T-cell (primary cell): ENCODE measurements at places on chromosomes 3 and 15. TPM values are rescaled to one million over a fixed set of nuclear protein-coding genes. Genes with fewer than 3 reads are reported as not detected.

Gene MUC20
- total RNA-seq: 16.2 TPM

Gene P2RY13
- total RNA-seq: not detected

Gene NPAP1
- total RNA-seq: not detected

Gene CCDC32
- 19.9 TPM for total RNA-seq

Gene AADAC
- 0.25 TPM for total RNA-seq

DNA sequence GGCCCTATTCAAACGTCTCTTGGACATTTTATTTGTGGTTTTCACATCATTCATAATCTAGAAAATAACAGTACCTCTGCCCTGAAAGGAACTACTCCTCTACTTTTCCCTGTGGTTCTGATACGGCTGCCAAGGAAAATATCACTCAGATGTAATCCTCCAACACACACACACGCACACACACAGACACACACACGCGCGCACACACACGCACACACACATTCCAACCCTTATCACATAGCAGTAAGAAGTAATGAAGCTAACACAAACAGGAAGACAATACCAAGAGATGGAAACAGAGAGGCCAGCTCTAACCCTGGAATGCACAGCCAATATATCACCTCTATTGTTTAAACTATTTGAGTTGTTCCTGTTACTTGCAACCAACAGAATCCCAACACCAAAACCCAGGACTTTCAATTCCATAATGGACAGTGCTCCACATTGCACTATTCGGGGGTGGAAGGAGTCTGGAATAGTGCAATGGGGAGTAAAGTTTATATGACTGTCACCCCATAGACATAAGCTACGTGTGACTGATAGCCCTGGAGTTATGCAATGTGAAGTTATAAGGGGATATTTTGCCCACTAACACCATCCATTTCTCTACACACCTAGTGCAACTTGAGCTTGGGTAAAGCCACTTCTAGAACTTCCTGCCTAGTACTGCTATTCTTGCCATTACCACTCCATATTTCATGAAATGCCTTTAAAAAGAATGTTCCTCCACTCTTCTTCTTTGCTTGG lies 71.3 kb upstream of the FNDC3B start:
- H3K27ac ChIP-seq: no peak overlapping the region
- no peaks in the 10 kb centered on the region for H3K27me3 ChIP-seq
- DNase-seq: no peak
- no peaks in the 10 kb centered on the region for H3K36me3 ChIP-seq
- H3K4me3 ChIP-seq: no peak overlapping the region

DNA sequence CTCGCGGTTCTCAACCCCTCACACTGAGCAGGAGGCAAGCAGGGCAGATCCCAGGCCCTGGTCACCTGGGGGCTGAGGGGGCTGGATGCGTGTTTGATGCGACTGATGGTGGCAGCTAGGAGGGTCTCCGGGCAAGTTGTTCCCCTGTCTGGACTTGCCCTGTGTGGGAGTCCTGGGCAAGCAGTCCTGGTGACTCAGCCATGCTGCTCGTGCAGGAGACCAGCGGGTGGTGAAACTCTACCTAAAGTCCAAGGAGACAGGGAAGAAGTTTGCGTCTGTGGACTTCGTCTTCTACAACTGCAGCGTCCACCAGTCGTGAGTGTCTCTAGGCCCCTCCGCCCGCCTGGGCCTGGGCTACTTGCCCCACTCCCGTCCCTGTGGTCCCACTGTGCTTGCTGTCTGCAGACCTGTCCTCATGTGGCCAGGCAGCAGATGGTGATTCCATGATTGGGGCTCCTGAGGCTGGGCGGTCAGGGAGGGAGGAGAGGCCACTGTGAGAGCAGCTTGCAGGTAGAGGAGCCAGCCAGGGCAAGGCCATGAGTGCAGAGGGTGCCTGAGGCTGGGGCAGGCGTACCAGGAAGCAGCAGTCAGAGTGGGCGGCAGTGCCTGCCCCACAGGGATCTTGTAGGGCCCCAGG lies 23.1 kb downstream of the PLXNA1 start:
- no peak for DNase-seq
- H3K4me1 ChIP-seq: no peaks in the 10 kb centered on the region

DNA sequence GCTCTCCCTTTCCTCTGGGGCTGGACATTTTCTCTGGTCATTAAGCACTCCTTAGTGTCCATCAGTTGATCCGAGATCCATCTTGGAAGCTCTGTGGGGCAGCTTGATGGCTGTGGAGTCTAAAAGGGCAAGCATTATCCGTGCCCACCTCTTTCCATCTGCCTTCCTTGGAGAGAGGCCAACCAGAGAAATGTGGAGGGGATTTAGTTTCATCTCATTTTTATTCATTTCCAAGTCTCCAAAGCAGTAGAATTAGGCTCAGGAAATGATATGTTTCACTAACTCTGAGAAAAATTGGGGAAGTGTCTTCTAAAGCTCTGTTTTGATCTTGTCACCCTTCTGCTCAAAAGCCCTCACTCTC lies 95.9 kb upstream of the KLHL25 start:
- no peaks in the 10 kb centered on the region for H3K27me3 ChIP-seq
- no peak overlapping the region for H3K4me3 ChIP-seq
- H3K27ac ChIP-seq: no peak overlapping the region
- no peaks in the 10 kb centered on the region for H3K36me3 ChIP-seq
- no peaks in the 10 kb centered on the region for H3K4me1 ChIP-seq

- no peaks in the 10 kb centered on the region for H3K27me3 ChIP-seq
- peak overlapping the region; percentile 47 for H3K4me3 ChIP-seq
- no peaks in the 10 kb centered on the region for H3K36me3 ChIP-seq
- peak overlapping the region; percentile 39 for H3K27ac ChIP-seq
- peak; percentile 68 for DNase-seq
These were observed 3.0 kb downstream of the SLC51A start for GRCh38 chr3:196219194-196219969.

DNA sequence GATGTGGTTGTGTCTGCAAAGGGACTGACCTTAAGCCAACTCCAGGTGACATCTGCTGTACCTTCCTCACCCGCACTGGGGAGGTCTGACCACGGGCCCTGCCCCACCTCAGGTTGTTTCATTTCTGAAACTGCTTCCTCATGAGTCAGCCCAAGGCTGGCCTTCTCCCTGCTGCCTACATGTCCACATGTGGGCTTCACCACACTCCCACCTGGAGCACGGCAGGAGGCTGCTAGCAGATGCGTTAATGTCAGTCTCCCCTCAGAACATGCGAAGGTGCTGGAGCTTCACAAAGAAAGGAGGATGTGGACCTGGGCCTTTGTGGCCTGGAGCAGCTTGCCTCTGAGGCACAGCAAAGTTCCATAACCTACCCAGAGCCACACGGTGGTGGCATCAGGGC lies 69.4 kb upstream of the PLXNA1 start:
- H3K4me3 ChIP-seq: no peak overlapping the region
- peaks cover 4% of the 10 kb centered on the region for H3K4me1 ChIP-seq
- H3K36me3 ChIP-seq: no peaks in the 10 kb centered on the region
- DNase-seq: no peak
- H3K27ac ChIP-seq: no peak overlapping the region

DNA sequence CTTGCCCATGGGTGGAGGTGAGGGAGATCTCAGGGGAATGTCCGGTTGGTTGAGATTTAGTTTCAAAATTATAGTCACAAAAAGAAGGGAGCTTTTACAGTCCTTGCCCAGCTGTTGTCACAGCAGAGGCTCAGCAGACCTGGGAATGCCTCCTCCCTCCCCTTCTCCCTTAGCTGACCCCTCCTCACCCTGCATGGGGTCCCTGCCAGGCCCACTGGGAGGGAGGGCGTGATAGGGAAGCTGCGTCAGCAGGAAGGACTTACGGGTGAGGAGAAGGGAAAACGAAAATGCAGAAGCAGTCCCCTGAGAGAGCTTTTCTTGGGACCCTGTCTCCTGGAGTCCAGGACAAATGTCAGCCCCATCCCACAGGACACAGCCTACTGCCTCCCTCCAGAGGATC lies 18.9 kb downstream of the SCN5A start:
- no peak for DNase-seq
- H3K27me3 ChIP-seq: peaks cover 27% of the 10 kb centered on the region
- no peak overlapping the region for H3K4me3 ChIP-seq
- no peaks in the 10 kb centered on the region for H3K36me3 ChIP-seq

DNA sequence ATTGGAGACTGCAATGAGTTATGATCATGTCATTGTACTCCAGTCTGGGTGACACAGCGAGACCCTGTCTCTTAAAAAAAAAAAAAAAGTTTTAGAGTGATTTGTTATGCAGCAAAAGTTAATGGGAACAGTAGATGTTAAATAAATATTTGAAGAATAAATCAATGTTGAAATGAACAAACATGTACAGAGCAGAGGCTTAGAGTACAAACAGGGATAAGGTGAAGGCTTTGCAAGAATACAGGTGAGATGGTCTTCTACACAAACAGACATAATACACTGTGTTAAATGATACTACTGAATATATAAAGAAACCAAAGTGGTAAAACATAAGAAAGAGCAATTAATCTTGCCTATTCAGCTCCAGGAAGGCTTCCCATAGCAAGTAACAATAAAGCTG lies 265.4 kb downstream of the CNTN3 start:
- no peak for DNase-seq
- H3K27me3 ChIP-seq: no peaks in the 10 kb centered on the region
- H3K4me3 ChIP-seq: no peak overlapping the region
- no peaks in the 10 kb centered on the region for H3K4me1 ChIP-seq
- no peak overlapping the region for H3K27ac ChIP-seq
- no peaks in the 10 kb centered on the region for H3K36me3 ChIP-seq

- peaks cover 45% of the 10 kb centered on the region for H3K4me1 ChIP-seq
- H3K4me3 ChIP-seq: no peak overlapping the region
- H3K36me3 ChIP-seq: no peaks in the 10 kb centered on the region
- peaks cover 74% of the 10 kb centered on the region for H3K27me3 ChIP-seq
These were observed 1.1 kb upstream of the FBLN2 start for GRCh38 chr3:13547591-13548371.

- no peaks in the 10 kb centered on the region for H3K4me1 ChIP-seq
- H3K27me3 ChIP-seq: peaks cover 7% of the 10 kb centered on the region
- H3K4me3 ChIP-seq: no peak overlapping the region
- DNase-seq: no peak
- H3K27ac ChIP-seq: no peak overlapping the region
These were observed 6.0 kb upstream of the ALPK3 start for GRCh38 chr15:84811151-84811550.

DNA sequence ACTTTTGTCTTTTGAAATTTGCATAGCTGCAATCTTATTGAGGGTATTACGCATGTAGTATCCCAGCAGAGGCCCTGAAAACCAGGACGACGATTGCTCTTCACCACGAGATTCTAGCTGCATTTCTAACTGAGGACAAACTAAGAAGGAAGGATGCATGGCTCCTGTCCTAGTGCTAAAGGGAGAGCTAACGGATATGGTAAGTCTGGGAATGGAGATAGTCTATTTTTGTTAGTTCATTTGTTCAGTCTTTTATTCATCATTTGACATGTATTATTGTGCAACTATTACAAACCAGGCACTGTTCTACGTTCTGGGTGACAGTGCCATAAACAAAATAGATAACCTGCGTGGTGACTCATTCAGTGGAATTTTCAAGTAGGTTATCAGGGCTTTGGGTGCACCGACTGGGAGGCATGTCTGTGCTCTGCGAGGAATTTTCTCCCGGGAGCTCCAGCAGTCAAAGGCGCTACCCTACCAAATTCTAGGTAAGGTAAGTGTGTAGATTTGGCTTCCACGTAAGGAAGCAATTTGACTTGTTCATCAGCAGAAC lies 51.9 kb upstream of the ETV5 start:
- DNase-seq: no peak
- no peaks in the 10 kb centered on the region for H3K4me1 ChIP-seq
- H3K27me3 ChIP-seq: no peaks in the 10 kb centered on the region
- no peaks in the 10 kb centered on the region for H3K36me3 ChIP-seq

- no peak overlapping the region for H3K4me3 ChIP-seq
- peaks cover 3% of the 10 kb centered on the region for H3K27me3 ChIP-seq
- no peak for DNase-seq
These were observed 172.4 kb downstream of the PDE8A start for GRCh38 chr15:85154061-85154460.

DNA sequence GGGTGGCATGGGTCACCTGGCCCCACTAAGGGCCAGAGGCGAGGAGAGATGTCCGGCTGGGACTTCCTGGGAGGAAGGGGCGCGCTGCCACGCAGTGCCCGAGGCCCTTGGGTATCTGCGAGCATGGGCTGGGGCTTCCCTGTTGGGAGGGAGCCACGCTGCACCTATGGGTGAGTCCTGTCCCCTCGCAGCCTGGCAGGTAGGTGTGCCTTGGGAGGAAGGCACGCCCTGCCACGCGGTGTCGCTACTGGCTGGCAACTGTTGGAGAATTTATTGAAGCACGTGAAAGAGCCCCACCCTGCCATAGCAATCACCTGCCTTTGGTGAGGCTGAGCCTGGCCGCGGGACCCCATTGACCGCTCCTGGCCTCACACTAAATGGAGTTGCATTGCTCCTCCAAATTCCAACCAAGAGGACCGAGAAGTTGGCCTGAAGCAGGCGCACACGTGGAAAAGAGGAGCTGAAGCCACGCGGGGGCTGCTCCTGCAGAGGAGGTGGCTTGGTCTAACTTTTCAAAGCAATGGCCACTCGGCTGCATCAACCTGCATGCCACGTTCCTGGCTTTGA lies 134.2 kb downstream of the TJP1 start:
- no peak overlapping the region for H3K4me3 ChIP-seq
- no peak for DNase-seq
- no peak overlapping the region for H3K27ac ChIP-seq
- H3K4me1 ChIP-seq: no peaks in the 10 kb centered on the region

DNA sequence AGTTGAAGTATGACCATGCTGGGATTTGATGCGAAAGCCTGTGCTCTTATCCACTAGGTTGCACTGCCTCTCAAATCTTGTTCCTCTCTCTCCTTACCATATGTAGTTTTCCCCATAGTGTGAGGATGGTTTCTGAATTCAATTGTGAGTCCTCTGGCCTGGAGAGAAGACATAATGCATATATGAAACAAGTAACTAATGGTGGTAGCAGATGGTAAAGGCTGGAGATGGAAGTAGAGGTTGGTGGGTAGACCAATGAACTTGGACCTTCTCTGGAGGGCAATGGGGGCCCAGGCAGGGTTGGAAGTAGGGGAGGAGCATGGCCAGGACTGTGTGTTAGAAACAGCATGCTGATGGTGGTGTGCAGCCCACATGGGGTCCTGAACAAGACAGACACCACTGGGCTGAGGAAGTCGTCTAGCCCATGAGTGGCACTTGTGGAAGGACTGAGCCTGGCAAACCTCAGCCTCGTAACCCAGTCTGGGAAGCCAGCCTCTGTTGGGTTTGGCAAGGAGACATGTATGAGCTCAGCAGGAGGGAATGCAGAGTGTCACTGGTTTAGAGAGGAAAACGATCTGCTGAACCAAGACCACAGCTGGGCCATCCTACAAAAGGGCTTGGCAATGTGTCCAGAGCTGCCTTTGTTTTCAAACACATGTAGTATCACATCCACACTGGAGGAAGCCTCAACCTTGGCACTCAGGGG lies 18.5 kb upstream of the LMCD1 start:
- H3K27ac ChIP-seq: no peak overlapping the region
- no peak for DNase-seq
- H3K4me3 ChIP-seq: no peak overlapping the region
- H3K27me3 ChIP-seq: no peaks in the 10 kb centered on the region
- no peaks in the 10 kb centered on the region for H3K36me3 ChIP-seq
